ENCODE measurements at places on chromosomes 13 and 19. TPM values are rescaled to one million over a fixed set of nuclear protein-coding genes. Genes with fewer than 3 reads are reported as not detected.
A peak's percentile ranks its signal among the peaks of the same experiment; 100 is the strongest.

DNA sequence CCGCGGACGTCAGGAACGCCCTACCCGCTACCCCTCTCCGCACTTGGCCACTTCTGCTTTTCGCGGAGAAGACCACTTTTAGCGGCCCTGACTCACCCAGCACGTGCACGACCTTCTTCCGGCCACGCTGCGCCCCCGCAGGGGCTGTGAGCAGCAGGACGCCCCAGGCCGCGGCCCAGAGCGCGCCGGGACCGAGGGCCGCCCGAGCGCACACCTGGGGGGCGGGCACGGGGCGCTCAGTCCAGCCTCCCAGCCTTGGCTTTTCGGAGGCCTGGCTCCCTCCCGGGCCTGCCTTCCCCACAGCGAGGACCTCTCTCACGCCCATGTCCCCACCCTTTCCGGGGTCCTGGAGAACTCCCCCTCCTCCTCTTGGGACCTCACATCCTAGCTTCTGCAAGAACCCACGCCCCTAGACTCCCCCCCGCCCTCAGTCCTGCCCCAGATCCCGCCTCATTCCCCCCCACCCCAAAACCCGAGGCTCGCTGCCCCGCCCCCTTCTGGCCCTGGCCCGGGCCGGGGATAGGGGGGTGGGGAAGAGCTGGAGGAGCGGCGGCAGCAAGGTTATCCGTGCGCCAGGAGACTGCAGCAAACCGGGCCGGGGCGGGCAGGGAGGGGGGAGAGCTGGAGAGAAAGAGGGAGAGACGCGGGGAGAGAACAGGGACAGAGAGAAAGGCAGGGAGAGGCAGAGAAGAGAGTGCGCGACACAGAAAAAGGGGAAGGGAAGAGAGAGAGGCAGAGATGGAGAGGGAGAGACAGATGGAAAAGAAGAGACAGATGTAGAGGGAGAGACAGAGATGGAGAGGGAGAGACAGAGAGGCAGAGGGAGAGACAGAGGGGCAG is 11.5 kb downstream of the TM6SF2 start:
- DNase-seq, result no peak

The PRSS57 gene
- total RNA-seq, result not detected

- DNase-seq, result no peak
These were observed 24.4 kb downstream of the EPSTI1 start for GRCh38 chr13:42967660-42968059.

The LIM2 gene
- not detected for total RNA-seq

DNA sequence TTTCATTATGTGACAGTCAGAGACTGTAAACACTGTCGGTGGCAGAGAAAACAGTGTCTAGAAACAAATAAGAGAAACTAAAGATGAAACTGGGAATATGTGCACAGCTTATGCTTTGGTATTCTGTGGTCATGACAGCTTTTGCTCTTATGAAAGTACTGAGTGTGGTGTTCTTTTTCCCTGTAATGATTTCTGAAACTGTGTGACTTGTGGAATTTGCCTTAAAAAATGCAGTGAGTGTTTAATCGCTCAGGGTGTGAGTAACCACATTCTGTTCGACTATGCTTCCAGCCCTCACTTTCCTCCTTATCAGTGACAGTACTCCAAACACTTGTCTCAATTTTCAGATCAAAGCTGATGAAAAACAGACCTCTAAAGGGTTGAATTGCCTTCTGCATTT is 66.9 kb upstream of the DIAPH3 start:
- no peak for DNase-seq

The RNF17 gene
- total RNA-seq, result 0.58 TPM

GRCh38 chr19:2260341-2260805 is 4.2 kb upstream of the JSRP1 start:
- no peak for DNase-seq

DNA sequence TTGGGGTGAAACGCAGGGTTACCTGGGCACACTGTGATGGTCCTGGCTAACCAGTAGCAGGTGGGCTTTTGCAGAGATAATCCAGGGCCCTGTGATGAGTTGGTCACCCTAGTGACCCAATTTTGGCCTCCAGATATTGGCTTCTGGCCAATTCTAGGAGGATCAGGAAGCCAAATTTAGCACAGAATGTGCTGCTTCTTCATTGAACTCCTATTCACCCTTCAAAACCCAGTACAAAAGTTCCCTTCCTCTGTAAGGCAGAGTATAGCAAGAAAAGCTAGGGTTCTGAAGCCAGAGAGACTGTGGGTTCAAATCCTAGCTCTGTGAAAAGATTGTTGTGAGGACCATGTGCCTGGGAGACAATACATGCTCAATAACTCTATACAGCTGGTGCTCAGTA is 70.8 kb downstream of the INSR start:
- no peak for DNase-seq

DNA sequence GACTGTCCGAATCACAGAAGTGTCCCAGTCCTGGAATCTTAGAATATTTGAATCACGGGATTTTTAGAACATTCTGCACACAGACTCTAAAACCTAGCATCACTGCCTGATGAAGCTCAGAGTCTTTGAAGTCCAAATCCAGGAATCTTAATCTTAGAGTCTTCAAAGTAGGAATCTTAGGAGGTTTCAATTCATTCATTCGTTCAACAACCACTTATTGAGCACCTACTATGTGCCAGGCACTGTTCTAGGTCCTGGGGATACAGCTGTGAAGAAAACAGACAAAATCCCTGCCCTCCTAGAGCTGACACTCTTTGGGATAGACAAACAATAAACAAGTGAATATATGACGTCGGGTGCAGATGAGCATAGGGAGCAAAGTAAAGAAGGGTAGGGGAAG is 1.7 kb downstream of the RTN2 start:
- no peak for DNase-seq

DNA sequence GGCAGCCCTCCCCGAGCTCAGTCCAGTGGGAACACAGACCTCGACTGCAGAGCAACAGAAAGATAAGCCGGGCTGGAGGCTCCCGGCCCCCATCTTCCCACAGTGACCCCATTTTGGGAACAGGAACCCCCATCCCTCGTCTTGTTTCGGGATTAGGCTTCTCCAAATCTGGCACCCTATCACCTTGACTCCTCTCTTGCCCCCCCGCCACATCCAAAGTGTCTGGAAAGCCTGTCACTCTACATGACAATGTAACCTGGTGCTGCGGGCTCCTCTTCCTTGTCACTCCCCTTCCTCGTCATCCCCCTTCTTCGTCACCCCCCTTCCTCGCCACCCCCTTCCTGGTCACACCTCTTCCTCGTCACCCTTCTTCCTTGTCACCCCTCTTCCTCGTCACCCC is 10.1 kb downstream of the PAK4 start:
- DNase-seq, result no peak

The VAV1 gene
- 16.4 TPM for total RNA-seq

The LILRB3 gene
- 50.5 TPM for total RNA-seq

DNA sequence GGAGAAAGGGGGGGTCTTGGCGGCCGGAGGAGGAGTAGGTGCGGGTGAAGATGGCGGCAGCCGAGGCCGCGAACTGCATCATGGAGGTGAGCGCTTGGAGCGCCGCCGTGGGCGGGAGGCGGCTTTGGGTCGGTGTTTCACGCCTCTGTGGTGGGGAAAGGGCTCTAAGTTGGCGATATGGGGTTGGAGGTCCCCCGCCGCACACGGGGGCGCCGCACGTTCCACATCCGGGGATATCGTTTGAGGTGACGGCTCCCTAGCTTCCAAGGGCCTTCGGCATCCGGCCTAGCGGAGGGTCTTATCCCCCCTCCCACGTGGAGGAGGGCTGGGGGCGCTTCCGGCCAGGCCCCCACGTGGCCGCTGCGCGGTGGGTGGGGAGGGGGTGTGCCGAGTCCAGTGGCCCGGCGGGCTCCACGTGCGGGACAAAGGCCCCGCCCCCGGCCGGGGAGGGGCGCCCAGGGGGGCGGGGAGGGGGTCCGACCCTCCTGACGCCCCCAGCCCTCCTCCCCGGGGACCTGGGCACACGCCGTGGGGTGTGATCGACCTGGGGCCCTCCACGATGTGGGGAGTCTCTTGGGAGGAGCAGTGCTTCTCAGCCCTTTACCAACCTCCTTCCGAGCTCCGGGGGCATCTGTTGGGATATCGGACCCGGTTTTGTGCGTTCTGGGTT is at the start of gene PRMT1:
Gene PRMT1 (plus strand): TSS at position 41 of the 670 bp plus-strand sequence. CDS start 10 bp downstream, at position 51.
- DNase-seq, result no peak

GRCh38 chr13:111978546-111978945 is 88.4 kb upstream of the SOX1 start:
- DNase-seq, result no peak

GRCh38 chr19:33273881-33274662 is 28.3 kb downstream of the CEBPA start:
- no peak for DNase-seq

The SIPA1L3 gene
- 16.1 TPM for total RNA-seq

- no peak for DNase-seq
These were observed 11.3 kb downstream of the IQCN start for GRCh38 chr19:18262917-18263316.

The CYP2A6 gene
- 0.48 TPM for total RNA-seq

- DNase-seq, result no peak
These were observed 3.0 kb upstream of the ZNF136 start for GRCh38 chr19:12159773-12160414.

The FAM124A gene
- 11.5 TPM for total RNA-seq

The SLC7A9 gene
- total RNA-seq, result 0.29 TPM

GRCh38 chr19:27676334-27676733 is 1536.6 kb downstream of the UQCRFS1 start:
- DNase-seq, result peak; percentile 30

DNA sequence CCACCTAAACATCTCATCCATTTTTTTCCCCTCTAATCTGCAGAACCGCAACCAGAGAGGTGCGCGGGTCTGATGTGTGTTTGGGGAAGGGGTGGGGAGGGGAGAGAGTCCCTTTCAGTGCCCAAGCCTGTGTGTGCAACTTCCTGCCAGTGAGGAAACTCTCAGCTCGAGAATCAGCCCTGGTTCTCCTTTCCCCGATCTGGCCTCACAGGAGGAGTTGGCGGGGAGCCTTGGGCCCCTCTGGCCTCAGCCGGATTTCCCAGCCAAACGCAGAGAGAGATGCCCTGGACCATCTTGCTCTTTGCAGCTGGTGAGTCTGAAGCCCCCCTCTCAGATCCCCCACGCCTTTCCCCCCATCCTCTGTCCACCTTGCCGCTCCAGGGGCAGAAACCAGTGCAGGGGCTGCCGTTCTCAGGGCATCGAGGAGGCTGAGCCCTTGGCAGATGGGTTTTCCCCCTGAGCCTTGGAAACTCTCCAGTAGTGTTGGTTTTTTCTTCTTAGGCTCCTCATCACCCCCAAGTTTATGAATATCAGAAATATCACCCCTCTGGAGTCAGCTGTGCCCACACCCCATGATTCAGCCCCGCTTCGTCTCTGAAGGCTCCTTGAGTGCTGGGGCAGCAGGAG is at the start of gene C19orf38:
Gene C19orf38 (plus strand): TSS at position 186 of the 627 bp plus-strand sequence. CDS start 94 bp downstream, at position 280.
- no peak for DNase-seq

GRCh38 chr19:10145031-10145430 is 25.3 kb upstream of the EIF3G start:
- no peak for DNase-seq

- peak; percentile 93 for DNase-seq
These were observed 2.8 kb downstream of the DMPK start for GRCh38 chr19:45779231-45780145.

DNA sequence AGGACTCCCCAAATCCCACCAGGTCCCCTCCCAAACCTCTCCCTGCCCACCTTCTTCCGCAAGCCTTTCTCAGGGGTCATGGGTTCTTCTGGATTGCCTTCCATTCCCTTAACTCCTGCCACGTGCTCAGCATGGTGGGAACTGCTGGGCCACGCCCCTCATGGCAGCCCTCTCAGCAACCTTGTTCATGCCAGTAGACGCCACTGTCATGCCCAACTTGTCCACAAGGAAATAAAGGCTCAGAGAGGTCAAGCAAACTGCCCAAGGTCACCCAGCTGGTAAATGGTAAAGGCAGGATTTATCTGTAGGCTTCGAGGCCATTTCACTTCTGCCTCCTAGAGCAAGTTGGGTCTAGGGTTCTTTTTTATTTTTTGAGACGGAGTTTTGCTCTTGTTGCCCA is 10.9 kb downstream of the PRAM1 start:
- DNase-seq, result no peak

DNA sequence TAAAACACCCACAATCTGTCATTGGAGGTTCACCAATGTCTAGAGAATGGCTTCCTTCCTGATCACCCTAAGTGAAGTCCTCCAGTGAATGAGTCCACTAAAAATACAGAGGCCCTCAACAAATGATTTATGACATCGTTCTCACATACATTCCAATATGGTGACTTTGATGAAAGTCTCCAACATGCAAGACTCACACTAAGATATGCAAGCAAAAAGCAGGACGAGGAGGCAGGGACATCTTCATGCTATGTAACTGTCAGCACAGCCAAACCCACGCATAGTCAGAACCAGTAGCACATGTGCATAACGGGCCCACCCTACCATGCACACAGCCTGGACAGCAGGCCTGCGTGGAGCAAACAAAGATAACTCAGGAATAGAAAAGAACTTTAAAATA is 16.6 kb upstream of the LSM14A start:
- DNase-seq, result no peak

GRCh38 chr19:53977991-53978731 is 13.3 kb upstream of the CACNG6 start:
- no peak for DNase-seq

The TNFRSF19 gene
- 1.5 TPM for total RNA-seq

DNA sequence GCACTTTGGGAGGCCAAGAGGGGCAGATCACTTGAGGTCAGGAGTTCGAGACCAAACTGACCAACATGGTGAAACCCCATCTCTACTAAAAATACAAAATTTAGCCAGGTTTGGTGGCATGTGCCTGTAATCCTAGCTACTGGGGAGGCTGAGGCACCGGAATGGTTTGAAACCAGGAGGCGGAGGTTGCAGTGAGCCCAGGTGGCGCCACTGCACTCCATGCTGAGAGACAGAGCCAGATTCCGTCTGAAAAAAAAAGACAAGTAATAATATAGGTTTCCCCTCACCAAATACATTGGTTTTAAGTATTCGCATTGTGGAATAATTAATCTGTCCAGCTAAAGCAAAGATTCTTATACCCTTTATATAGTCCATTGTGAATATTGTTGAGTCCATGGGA is 1544.6 kb downstream of the OLFM4 start:
- no peak for DNase-seq

The CPT1C gene
- total RNA-seq, result 7.2 TPM

DNA sequence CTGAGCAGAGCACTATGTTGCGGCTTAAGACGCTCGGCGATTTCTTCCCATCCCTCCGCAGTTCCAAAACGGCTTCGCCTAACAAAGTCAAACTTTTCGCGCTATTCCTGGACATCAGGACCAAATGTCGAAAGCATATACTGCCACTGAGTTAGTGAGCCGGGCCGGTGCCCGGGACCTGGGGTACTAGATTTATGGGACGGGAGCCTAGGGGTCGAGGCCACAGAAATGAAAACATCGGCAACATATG is 699 bp downstream of the RCBTB2 start:
- DNase-seq, result no peak

DNA sequence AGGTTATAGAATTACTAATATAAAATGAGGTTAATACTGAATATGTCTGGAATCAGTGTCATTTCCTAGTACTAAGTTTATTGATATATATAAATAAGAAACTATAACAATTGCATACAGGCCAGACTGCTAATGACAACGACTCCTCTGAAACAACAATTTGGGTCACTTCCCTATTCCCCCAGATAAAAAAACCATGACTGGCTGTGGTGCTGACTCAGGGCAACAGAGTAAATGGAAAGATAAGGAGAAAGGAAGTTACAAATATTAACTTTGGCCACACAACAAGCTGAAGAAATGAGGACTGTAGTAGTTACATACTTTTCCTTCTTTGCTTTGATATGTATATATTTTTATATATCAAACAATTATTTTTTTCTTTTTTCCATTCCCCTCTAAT is 263.7 kb upstream of the PCDH9 start:
- no peak for DNase-seq

- DNase-seq, result no peak
These were observed 44.5 kb upstream of the EPHX3 start for GRCh38 chr19:15276620-15277215.

- DNase-seq, result no peak
These were observed 35.2 kb downstream of the ADPRHL1 start for GRCh38 chr13:113417836-113418721.

The SARS2 gene
- total RNA-seq, result 14.0 TPM

Data from mesenteric fat pad (tissue), 1 donor.